ENCODE measurements at places on chromosomes 3 and 15.
A peak's percentile ranks its signal among the peaks of the same experiment; 100 is the strongest.

GRCh38 chr3:138173769-138174420 is 826 bp downstream of the DBR1 start:
- DNase-seq: no peak

DNA sequence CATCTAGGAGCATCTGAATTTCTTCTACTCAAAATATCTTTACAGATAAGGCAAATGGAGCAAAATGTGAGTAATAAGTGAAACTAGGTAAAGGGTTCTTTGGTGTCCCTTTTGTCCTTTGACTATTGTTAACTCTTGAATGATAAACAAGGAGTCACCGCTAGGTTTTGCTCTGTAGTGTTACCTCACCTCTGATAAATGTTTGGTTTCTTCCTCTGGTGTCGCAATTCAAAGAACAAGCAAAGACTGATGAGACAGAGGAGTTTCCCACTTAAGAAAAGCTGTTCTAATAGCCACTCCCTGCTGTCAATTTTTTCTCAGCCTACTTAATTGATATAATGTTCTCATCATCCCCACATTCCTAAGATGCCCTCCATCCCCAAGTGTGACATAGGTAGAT is 925.9 kb downstream of the IGSF11 start:
- no peak for DNase-seq

GRCh38 chr3:18444595-18445400 is 19.7 kb upstream of the SATB1 start:
- no peak for DNase-seq

DNA sequence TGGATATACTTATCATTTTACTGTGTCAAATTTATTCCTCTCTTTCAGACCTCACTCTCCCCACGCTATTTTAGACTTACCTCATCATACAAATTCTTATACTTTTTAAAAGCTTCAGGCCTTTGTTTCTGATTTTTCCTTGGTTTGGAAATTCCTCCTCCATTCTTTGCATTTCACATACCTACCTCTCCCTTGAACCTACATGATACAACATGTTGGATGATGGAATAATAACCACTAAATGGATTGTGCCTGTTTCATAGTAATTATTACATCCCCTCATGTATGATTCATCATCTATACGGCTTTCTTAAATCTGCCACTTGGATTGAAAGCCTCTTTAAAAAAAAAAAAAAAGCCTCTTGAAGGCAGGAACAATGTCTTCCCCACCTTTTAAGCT is 24.6 kb downstream of the TRIP4 start:
- DNase-seq: no peak

- no peak for DNase-seq
These were observed 94.3 kb upstream of the GADL1 start for GRCh38 chr3:30988769-30989168.

DNA sequence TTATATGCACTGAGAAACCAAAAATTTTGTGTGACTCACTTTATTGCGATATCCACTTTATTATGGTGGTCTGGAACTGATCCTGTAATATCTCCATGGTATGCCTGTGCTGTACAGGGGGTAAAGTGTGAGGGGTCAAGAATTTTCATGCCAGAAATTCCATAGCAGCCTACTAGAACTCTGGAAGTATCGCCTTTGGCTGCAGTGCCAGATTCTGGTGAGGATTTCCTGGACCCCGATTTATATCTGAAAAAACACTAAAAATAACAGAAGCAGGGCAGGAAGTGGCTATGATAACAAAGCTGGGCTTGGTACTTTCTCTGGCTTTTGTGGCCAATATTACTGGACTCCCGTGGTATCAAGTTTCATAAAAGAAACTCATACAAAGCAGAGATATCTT is 36.4 kb downstream of the CCDC80 start:
- DNase-seq: peak; percentile 54

- DNase-seq: no peak
These were observed 39.8 kb upstream of the GMNC start for GRCh38 chr3:190902292-190902691.

DNA sequence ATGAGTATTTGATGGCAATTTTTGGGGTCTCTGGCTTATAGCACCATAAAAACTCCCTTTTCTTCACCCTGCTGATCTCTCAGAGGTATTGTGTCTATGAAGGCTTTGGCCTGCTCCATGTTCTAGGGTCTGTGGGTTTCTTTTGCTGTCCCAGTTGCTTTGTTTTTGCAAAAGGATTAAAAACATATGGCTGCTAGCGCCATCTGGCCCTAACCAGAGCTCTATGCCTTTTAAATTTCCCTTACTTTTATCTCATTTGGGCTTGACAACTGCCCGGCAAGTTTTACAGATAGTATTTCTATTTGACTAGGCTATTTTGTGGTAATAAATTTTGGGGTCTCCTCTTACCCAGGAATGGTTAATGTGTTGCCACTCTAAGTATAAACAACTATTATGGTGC is 6.4 kb upstream of the GHRL start:
- no peak for DNase-seq

DNA sequence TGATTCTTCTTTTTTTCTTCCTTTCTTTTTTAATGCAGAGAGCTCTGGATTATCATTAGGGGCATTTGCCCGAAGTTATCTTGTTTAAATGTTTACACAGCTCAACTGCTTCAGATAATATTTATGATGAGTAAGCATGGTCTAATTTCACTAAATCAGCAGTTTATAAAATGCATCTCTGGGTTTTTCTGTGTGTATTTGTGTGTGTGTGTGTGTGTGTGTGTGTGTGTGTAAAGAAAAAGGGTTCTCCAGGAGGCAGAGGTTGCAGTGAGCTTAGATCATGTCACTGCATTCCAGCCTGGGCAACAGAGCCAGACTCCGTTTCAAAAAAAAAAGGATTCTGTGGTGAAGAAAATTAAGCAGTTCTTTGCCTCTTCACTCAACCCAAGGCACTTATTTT is 25.9 kb upstream of the TNFSF10 start:
- no peak for DNase-seq

GRCh38 chr15:96627031-96627568 is 296.6 kb downstream of the NR2F2 start:
- DNase-seq: no peak

GRCh38 chr15:84967380-84967779 is 14.3 kb upstream of the PDE8A start:
- no peak for DNase-seq
